Type B pancreatic cell (in vitro differentiated cells): ENCODE measurements at places on chromosomes 4 and X. TPM values are rescaled to one million over a fixed set of nuclear protein-coding genes. Genes with fewer than 3 reads are reported as not detected.

The TEC gene
- total RNA-seq = 1.8 and 3.8 TPM in 2 replicates

The FRAS1 gene
- total RNA-seq = 33.1 and 37.7 TPM in 2 replicates

The CXXC4 gene
- total RNA-seq = 3.9 and 4.2 TPM in 2 replicates

The GAK gene
- 97.1 and 115 TPM in 2 replicates for total RNA-seq

The INTS12 gene
- total RNA-seq = 17.7 and 20.8 TPM in 2 replicates

The TLL1 gene
- total RNA-seq = 0.48 and 2.0 TPM in 2 replicates

The SMIM31 gene
- not detected in 2 replicates for total RNA-seq
